ENCODE measurements at places on chromosomes 2 and 18. TPM values are rescaled to one million over a fixed set of nuclear protein-coding genes. Genes with fewer than 3 reads are reported as not detected.

- H3K36me3 ChIP-seq, result no peaks in the 10 kb centered on the region
- no peaks in the 10 kb centered on the region for H3K4me1 ChIP-seq
- H3K27ac ChIP-seq, result no peak overlapping the region
- H3K4me3 ChIP-seq, result no peak overlapping the region
- DNase-seq, result no peak
These were observed 333.0 kb downstream of the RPRM start for GRCh38 chr2:153145470-153145978.

DNA sequence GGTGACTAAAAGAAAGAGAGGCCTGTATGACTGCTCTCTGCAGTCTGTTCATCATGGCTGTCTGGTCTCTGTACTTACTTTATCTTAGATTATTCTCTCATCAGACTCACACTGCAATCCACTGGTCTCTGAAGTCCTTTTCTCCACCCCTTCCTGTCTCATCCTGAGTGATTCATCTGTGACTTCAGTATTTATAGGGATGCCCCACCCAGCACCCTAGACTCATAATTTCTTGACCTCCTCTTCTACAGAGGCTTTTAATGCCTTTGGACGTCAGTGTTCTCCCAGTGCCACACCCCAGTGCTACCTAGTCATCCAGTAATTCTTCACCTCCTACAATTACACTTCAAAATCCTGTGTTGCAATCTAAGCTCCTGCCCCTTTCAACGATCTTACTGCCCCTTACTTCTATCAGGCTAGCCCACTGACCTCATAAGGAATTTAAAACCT lies 14.9 kb upstream of the ITPRID2 start:
- no peak overlapping the region for H3K4me3 ChIP-seq
- H3K27ac ChIP-seq, result no peak overlapping the region
- no peaks in the 10 kb centered on the region for H3K27me3 ChIP-seq
- no peaks in the 10 kb centered on the region for H3K4me1 ChIP-seq

GRCh38 chr2:120547662-120548061 lies 188.0 kb upstream of the GLI2 start:
- H3K4me3 ChIP-seq, result no peak overlapping the region
- H3K4me1 ChIP-seq, result peaks cover 14% of the 10 kb centered on the region
- no peaks in the 10 kb centered on the region for H3K36me3 ChIP-seq
- DNase-seq, result no peak

PROM2 gene
- total RNA-seq, result 6.0 TPM

- no peak overlapping the region for H3K4me3 ChIP-seq
- no peak overlapping the region for H3K27ac ChIP-seq
- H3K27me3 ChIP-seq, result no peaks in the 10 kb centered on the region
- DNase-seq, result no peak
- no peaks in the 10 kb centered on the region for H3K36me3 ChIP-seq
- no peaks in the 10 kb centered on the region for H3K4me1 ChIP-seq
These were observed 243.9 kb downstream of the TRIB2 start for GRCh38 chr2:12960671-12961070.

TSPYL6 gene
- not detected for total RNA-seq

UBE2E3 gene
- 33.8 TPM for total RNA-seq
